ENCODE measurements at places on chromosomes 2 and 18.

DNA sequence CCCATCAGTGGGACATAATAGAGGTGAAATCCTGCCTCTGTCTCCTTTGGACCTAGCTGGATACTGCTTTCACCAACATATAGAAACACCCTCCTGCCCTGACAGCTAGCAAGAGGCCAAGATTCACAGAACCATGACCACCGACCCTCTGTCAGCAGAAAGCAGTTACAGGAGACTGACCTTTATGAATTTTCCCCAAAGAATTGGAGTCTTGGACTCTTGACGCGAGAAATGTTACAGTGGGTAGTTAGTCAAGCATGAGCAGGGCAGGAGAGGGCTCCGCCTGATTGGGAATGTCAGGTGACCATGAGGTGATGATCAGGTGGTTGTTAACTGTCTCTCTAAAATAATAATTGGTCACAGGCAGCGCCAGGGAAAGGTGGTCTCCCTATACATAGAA lies 1002.3 kb downstream of the TDRD15 start:
- no peak for DNase-seq

DNA sequence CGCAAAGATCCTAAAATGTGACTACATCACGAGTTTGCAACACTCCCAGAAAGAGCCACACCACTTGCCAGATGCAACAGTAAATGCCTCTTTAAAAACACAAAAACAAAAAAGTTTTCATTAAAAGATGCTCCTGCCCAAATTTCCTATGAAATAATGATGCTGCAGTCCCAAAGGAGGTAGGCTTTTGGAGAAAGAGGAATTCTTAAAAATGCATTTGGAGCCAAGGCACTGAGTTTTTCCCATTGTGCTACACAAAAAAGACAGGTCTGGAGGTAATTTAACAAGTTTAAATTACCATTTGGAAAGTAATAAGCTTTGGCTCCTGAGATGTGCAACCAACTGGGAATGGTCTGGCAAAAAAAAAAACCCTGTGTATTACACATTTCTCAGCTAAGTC lies 145.0 kb downstream of the PID1 start:
- DNase-seq, result no peak

DNA sequence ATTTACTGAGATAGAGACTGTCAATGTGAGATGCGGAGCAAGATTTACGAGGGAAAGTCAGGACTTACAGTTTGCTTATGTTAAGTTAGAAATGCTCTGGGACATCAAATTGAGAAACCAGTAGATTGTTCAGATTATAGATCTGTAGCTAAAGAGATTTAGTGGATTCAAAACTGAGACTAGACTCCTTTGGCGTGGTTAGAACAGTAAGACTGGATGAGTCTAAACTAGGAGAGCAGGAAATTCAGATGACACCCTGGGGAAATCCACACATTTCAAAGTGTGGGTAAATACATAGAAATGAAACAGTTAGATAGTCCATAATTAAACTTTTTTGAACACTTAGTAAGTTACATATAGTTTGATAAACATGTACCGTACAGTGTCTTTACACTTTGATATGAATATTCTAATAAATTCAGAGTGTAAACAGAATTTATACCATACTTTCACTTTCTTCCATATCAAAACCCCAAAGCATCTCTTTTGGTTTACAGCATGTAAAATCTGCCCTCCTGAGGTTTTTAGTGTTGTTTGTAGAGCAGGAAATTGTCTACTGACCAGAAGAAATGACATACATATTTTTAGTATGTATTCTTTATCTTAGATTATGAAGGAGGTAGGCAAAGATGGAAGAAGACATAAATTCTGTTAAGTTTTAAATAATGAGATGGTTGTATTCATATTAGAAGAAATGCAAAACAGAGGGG lies 231.5 kb downstream of the NYAP2 start:
- DNase-seq, result no peak

DNA sequence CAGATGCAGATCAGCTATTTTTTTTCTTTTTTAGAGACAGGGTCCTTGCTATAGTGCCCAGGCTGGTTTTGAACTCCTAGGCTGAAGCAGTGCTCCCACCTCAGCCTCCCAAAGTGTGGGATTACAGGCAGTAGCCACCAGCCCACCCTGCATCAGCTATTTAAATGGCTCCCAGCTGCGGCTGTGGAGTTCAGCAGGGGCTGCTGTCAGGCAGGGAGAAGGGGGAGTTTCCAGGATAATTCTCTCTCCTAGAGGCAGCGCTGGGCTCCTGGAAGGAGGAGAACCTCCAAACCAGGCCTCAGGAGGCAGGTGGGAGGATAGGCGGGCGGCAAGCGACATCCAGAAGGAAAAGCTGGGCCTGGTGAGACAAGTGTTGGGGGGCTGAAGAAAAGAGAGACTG lies 65.7 kb downstream of the ACTR2 start:
- DNase-seq, result no peak

DNA sequence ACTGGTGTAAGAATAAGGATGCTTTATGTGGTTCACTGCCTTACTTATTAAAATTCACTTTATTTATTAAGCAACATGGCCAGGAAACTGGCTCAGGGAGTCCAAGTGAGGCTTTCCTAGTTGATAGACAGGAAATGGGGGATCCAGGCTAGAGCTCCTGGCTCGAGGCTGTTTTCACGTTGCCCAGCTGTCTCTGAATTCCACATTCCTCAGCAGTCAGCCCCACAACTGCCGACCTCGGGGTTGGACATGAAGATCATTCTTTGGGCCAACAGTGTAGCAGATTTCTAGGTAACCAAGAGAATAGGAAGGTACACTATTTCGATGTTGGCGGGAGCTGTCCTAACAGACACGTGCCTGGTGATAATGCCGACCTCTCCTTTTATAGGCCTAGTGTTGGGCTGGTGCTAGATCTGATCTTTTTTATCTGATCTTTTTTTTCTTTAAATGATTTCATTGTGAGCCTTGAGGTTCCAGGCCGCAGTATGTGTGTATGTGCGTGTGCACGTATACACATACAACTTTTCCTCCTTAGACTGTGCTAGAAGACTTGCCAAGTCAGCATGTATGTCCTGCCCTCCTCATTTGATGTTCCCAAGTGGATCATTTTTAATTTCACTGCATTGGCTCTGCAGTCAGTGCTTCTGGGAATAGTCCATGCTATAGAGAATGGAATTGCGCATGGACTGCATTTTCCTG lies 103.5 kb downstream of the CABLES1 start:
- DNase-seq, result no peak

- DNase-seq, result no peak
Measured at GRCh38 chr2:42087137-42087856, 39.5 kb downstream of the PKDCC start.

DNA sequence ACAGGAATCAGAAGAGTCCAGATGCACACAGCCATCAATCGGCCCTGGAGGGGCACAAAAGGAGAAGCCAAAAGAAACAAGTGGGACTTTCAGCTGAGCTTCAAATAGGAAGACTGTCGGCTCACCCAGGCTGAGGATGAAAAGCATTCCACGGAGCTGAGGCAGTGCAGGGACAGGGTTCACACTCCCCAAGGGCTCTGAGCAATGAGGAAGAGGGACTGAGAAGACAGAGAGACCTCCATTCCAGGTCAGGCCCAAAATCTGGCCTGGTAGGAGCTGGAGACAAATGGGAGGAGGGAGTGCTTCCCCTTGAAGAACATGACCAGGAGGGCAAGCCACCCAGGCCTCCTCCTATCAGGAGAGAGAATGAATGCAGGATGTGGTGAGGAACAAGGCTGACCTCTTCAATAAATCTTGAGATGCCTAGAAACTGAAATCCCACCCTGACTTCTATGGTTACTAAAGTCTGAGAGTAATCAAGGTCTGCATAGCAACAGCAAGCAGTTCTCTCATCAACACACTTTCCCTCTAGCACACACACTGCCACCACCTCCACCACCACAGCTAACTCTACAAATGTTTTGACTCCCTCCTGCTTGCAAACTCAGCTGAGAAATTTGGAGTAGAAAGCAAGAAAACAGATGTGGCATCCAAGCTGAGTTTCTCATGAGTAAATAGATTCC lies 434.4 kb downstream of the TNS1 start:
- DNase-seq, result no peak

GRCh38 chr2:99152199-99152895 lies 2.4 kb downstream of the TSGA10 start:
- no peak for DNase-seq

GRCh38 chr2:133360882-133361281 lies 207.4 kb downstream of the NCKAP5 start:
- DNase-seq, result no peak

GRCh38 chr2:197131558-197131855 lies 179.1 kb downstream of the ANKRD44 start:
- DNase-seq, result no peak

DNA sequence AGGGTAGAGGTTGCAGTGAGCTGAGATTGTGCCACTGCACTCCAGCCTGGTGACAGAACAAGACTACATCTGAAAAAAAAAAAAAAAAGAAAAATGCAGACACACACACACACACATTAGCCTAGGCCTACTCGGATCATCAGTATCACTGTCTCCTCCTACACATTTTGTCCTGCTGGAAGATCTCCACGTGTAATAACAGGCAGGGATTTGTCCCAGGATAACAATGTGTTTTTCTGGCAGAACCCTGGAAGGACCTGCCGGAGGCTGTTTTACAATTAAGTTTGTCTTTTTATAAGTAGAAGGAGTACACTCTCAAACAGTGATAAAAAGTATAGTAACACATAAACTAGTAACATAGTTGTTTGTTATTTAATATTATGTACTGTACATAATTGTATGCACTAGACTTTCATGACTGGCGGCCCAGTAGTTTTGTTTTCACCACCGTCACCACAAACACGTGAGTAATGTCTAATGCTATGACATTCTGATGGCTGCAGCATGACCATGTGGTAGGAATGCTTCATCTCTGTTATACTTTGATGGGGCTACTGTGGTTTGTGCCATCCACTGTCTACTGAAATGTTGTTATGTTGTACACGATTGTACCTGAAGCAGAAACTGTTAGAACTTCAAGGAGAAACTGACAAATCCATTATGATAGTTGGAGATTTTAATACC lies 130.6 kb downstream of the ATP9B start:
- DNase-seq, result no peak

DNA sequence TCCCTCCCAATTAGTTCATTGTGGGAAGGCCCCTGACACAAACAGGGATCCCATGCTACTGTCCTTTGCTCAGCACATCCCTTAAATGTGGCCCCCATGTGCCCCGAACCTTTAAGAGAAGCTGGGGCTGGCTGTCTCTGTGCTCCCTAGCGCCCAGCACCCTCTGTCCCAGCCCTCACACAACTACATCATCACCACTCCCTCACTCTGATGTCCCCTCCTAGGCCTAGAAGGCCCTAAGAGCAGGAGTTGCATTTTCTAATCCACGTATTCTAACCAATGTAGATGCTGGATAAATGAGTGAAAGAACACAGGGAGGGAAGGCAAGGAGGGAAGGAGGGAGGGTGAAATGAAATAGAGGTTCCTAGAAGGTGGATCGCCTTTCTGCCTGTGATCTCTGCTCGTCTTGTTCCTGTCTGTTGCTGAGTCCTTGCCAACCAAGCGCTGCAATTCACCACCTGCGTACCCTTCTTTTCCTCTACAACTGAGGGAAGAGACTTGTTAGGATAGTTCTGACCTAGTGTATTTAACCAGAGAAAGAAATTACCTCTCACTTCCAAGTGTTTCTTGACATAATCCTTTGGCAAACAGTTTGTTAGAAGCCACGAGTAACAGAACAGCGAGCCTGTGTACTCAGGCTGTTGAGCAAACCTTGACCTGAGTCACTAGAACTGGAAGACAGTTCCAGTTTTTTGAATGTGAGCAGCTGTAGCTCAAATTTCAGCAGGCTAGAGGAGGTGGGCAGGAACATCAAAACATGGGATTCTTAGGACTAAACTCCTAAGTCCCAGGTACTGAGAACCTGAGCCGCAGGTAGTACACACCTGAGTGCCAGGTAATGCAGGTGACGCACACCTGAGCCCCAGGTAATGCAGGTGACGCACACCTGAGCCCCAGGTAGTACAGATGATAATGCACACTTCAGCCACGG lies 181.5 kb upstream of the ID2 start:
- no peak for DNase-seq

DNA sequence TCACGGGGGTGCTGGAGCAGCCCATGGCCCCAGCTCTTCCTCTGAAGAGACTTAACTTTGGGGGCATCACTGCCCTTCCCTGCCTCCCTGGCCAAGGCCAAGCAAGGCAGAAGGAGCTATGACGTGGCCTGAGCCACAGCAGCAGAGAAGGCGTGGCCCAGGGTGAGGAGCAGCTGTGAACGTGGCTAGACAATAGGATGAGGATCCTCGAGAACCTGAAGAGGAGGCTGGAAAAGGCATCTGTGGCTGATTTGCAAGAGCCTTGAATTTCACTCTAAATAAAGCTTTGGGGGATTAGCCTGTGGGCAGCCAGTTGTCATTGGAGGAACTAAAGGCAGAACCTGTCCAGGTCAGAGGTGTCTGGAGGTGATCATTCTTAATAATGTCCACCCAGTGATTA lies 652.9 kb upstream of the ID2 start:
- DNase-seq, result no peak

DNA sequence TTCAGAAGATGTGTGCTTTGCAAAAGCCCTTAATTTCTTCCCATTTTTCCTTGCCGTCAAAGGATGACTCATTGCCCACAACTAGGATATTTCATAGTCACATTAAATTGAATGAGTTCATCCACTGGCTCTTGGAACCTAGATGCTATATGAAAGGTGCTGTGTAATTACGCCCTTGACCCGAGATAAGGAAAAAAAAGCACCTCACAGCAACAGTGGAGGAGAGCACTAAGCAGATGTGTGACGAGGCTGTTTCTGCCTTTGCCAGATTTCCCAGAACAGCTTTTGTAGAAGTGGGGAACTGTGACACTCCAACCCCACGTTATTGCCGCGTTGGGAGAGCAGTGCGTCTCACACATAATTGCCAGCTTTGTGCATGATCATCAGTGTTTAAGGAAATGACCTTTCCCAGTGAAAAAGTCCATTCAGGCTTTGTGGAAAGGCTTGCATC lies 33.3 kb upstream of the TMEM87B start:
- DNase-seq, result no peak

DNA sequence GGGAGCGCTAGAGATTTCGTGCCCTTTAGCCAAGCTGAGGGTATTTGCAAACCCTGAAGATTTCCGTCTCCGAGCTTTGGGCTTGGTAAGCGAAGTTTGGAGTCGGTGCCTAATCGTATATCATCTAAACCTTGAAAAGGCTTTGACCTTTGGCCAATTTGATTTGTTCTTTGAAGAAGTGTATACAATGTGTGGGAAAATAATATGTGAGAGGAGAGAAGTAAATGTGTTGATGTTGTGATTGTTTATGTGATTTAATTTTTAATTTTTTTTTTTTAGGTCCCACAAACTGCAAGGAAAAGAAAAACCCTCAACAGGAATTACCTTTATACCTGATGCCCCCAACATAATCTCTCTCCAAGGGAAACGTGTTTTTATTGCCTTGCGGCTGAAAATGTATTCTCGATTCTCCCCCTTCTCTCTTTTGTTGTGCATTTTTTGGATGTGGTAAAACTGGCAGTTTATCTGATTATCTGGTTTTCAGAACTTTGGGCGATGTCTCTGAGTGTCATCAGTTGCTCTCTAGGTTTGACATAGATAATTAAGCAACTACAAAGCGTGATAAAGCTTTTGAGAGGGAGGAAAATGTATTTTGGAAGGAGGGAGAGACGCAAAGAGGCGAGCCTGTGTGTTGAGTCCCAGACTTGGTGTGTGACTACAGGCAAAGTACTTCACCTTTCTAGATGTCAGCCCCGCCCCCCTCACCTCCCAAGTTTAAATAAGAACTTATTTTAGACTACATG lies 912 bp upstream of the FBXO11 start:
- peak; percentile 25 for DNase-seq

Measured in activated T-cell treated with anti-CD3 and anti-CD28 coated beads, Interleukin-2, amount 50 U/mL, for 4 hours (primary cell).